Mammary epithelial cell (primary cell): ENCODE measurements at places on chromosomes 2 and 18. TPM values are rescaled to one million over a fixed set of nuclear protein-coding genes. Genes with fewer than 3 reads are reported as not detected.

The IL36RN gene
- polyA plus RNA-seq, result 0.46 TPM

The SERPINB4 gene
- polyA plus RNA-seq, result 1.3 TPM

The CABYR gene
- 7.9 TPM for polyA plus RNA-seq

The PER2 gene
- polyA plus RNA-seq, result 2.1 TPM

The CRACDL gene
- polyA plus RNA-seq, result 4.7 TPM

The C2orf66 gene
- polyA plus RNA-seq, result 0.14 TPM

The ALPI gene
- not detected for polyA plus RNA-seq

The MC5R gene
- polyA plus RNA-seq, result not detected

The POTEJ gene
- polyA plus RNA-seq, result not detected

The SP5 gene
- polyA plus RNA-seq, result not detected

The PROM2 gene
- polyA plus RNA-seq, result 48.8 TPM

The DSEL gene
- polyA plus RNA-seq, result 3.6 TPM

The MOGAT1 gene
- polyA plus RNA-seq, result not detected

The DNAH7 gene
- 0.10 TPM for polyA plus RNA-seq

The MARCO gene
- 0.07 TPM for polyA plus RNA-seq

The RPRM gene
- not detected for polyA plus RNA-seq

The TUBA3E gene
- not detected for polyA plus RNA-seq

The CAVIN2 gene
- 20.7 TPM for polyA plus RNA-seq

The TLX2 gene
- 0.05 TPM for polyA plus RNA-seq

The TXNDC2 gene
- polyA plus RNA-seq, result 0.09 TPM

The TEKT4 gene
- not detected for polyA plus RNA-seq

The MOCOS gene
- 5.8 TPM for polyA plus RNA-seq

The AMER3 gene
- not detected for polyA plus RNA-seq

The IL36B gene
- polyA plus RNA-seq, result 0.07 TPM

The ST8SIA5 gene
- polyA plus RNA-seq, result 0.01 TPM

The EVA1A gene
- polyA plus RNA-seq, result 28.0 TPM

The CELF4 gene
- not detected for polyA plus RNA-seq

The EGR4 gene
- polyA plus RNA-seq, result 0.02 TPM

The EFEMP1 gene
- polyA plus RNA-seq, result 232 TPM

The SLC40A1 gene
- polyA plus RNA-seq, result not detected

The VWA3B gene
- 0.16 TPM for polyA plus RNA-seq

The GAREM2 gene
- polyA plus RNA-seq, result 0.19 TPM

The SANBR gene
- 4.9 TPM for polyA plus RNA-seq

The G6PC2 gene
- not detected for polyA plus RNA-seq

The L3MBTL4 gene
- not detected for polyA plus RNA-seq

The LBX2 gene
- 0.10 TPM for polyA plus RNA-seq

The SLC16A14 gene
- polyA plus RNA-seq, result 0.17 TPM

The GDF7 gene
- not detected for polyA plus RNA-seq

The PRKRA gene
- 28.2 TPM for polyA plus RNA-seq

The ABHD1 gene
- 0.07 TPM for polyA plus RNA-seq

The IL36G gene
- 1.4 TPM for polyA plus RNA-seq

The RBM44 gene
- 0.02 TPM for polyA plus RNA-seq

The SERPINB12 gene
- polyA plus RNA-seq, result not detected

The ASTL gene
- not detected for polyA plus RNA-seq

The SLC30A3 gene
- polyA plus RNA-seq, result 0.09 TPM

The ATIC gene
- 139 TPM for polyA plus RNA-seq

The THSD7B gene
- 0.02 TPM for polyA plus RNA-seq

The SERPINB13 gene
- polyA plus RNA-seq, result 4.2 TPM

The SCN9A gene
- polyA plus RNA-seq, result 0.49 TPM
